Inflammatory macrophage treated with lipopolysaccharide for 4 hours (primary cell): ENCODE measurements at places on chromosomes 7 and 10.

GRCh38 chr7:147978201-147978600 is 612.4 kb upstream of the C7orf33 start:
- DNase-seq: no peak

DNA sequence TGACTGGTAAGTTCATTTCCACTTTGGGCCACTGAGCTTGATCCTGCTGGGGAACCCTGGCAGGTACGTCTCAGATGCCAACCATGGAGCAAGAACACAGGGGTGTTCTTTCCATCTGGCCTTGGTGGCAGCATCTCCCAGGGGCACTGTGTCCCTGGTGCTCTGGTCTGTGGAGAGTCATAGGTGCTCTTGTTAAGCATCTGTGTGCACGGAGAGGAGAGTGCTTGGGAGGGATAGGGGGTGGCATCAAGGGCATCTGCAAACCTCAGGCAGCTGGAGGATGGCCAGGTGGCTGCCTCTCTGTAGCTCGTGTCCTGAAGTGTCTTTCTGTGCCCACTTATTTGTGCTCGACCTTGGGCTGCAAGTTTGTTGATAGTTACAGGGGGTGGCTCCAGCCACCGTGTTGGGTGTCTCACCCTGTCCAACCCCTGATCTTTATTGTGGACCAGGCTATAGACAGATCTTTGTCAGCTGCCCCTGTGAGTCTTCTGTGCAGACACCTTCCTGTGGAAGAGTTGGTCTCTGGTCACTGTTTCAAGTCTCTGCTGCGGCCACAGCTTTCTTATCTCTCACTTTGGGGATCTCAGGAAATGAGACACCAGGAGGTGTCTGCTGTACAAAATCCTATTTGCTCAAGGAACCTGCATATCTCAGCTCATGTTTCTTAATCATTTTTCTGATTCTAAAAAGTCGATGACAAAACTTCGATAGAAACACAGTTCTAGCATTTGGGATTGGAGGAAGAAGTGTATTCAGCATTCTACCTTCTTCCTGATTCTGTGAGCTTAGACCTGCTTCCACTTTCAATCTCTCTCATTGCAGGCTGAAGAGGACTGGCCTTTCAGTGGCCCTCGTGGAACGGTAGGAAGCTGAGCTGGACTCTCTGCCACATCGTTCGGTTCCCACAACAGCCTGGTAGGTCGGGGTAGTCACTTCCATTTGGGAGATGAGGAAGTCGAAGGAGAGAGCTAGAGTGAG is 17.2 kb upstream of the GIMAP8 start:
- DNase-seq: peak; percentile 94

GRCh38 chr7:27869056-27869455 is 129.1 kb downstream of the TAX1BP1 start:
- DNase-seq: no peak

DNA sequence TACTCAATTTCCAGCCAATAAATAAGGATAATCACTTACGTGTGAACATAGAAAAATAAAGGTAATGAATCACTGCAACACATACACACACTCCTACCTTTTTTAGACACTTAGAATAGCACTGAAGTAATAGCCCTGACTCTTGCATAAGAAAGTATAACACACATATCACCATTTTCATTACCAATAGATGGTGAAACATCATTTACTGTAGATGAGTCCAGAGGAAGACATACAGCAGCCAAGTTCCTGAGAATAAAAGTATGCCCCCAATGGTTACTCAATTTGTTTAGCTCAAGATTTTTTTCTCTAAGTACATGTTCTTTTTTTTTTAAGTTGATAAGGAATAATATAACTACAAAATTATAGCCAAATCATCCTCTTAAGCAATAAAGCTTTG is 316.3 kb downstream of the PARD3 start:
- no peak for DNase-seq
